ENCODE measurements at places on chromosomes 2 and 18. TPM values are rescaled to one million over a fixed set of nuclear protein-coding genes. Genes with fewer than 3 reads are reported as not detected.
A peak's percentile ranks its signal among the peaks of the same experiment; 100 is the strongest.

Gene FHOD3
- 23.1 TPM for total RNA-seq

DNA sequence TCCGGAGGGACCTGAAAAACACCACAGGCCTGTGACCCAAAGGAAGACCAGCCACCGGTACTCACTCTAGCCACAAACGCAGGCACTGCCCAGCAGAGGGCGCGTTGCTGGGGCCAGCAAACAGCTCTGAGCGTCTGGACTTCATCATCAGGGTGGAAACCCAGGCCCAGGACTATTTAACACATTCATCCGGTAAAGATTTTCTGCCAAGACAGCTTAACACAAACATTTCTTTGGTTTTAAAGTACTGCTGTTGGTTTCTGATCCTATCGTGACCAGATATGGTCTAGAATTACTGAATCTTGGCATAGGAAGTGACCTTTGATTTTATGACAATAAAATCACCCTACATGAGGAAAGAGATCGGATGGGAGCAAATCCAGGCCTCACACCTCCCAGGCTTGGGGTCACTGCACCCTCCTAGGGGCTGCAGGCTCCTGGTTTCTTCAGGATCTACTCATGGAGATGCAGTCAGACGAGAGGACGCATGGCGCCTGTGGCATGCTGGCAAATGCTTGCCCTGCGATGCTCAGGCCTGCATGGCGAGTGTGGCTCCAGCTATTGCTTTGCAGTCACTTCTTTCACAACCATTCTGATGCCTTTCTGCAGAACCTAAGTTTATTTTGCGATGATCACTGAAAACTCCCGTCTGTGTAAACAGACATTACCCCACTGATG lies 130.4 kb downstream of the COL4A4 start:
- DNase-seq: peak; percentile 47

DNA sequence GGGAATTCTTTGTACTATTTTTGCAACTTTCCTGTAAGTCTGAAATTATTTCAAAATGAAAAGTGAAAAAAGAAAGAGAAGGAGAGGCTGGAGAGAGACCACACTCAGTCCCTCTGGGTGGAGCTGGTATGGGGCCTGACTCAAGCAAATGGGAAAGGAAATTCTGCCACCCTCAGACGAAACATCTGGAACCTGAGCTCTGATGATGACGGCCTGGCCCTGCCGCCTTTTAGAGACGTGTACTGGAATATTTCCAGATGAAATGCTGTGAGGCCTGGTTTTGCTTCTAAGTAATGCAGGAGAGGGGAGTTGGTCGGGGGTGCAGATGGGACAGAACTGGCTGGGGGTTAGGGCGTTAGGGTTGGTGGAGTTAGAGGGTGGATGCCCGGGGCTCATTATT lies 57.4 kb upstream of the GLI2 start:
- DNase-seq: no peak

Gene ZC3H15
- total RNA-seq: 116 TPM

- DNase-seq: no peak
Observed at GRCh38 chr2:61411109-61411508, 59.8 kb downstream of the USP34 start.

Gene NYAP2
- not detected for total RNA-seq

DNA sequence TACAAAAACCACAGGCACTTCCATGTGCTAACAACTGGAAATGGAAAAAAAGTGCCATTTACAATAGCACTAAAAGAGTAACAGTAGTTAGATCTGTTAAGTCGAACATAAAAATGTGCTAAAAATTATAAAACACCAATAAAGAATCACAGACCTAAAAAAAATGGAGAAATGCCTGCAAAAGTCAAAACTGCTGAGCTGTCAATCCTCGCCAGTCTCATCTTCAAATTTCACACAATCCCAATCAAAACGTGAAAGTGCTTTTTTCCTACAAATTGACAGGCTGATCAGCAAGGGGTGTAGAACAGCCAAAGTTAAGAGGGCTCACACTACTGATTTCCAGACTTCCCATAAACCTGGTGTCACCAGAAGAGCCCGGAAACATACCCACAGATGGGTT lies 53.2 kb downstream of the ANO7 start:
- DNase-seq: no peak

Gene DSC1
- 0.14 TPM for total RNA-seq

DNA sequence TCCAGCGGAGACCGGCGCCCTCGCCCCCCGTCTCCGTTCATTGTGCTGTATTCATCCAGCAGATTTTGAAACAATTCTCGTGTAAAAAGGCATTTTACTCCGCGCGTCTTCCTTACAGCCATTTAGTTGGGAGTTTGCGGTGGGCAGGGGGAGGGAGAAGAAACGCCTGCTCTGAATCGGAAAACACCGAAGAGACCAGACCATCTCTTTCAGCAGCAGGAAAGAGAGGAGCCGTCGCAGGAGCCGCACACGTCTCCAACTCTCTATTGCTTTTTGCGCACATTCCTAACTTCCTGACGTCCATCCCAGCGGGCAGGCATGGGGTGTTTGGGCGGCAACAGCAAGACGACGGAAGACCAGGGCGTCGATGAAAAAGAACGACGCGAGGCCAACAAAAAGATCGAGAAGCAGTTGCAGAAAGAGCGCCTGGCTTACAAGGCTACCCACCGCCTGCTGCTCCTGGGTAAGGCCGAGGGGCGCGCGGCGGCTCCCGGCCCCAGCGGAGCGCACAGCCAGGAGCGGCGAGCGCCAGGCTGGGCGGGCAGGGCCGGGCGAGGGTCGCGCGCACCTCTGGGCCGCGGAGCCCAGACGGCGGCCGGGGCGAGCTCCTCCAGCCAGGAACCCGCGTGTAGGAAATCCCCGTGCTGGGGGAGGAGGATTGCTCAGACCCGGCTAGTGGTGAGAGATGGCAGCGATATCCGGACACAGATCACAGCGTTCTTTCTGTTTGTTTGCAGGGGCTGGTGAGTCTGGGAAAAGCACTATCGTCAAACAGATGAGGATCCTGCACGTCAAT lies 63.2 kb downstream of the GNAL start:
- no peak for DNase-seq

- no peak for DNase-seq
Observed at GRCh38 chr2:39494784-39495251, 57.7 kb upstream of the MAP4K3 start.

Gene STAT4
- 10.4 TPM for total RNA-seq

Data from NCI-H460 (cell line).